ENCODE measurements at places on chromosomes 16 and 17. TPM values are rescaled to one million over a fixed set of nuclear protein-coding genes. Genes with fewer than 3 reads are reported as not detected.

GRCh38 chr17:63848834-63849689 lies 6.6 kb upstream of the SMARCD2 start:
- DNase-seq, result peak; percentile 95

DNA sequence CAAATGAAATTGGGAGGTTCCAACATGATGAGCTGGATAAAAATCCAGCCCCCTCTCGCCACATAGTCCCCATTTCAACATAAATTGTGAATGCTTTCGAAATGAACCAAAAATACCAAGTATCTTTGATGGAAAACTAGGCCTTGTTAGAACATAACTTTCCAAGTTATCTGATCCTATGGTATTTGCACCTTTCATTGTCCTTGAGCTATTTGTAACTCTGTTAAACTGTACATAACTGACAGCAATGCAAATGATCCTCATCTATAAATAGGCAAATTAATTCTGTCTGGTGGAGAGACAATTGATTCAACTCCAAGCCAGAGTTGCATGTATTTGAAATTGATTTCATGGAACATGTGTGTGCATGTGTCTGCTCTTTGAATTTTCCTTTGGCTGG lies 18.2 kb downstream of the CMTM4 start:
- no peak for DNase-seq

GRCh38 chr16:75114179-75114945 lies 2.2 kb downstream of the LDHD start:
- DNase-seq, result no peak

GRCh38 chr16:1493746-1494094 lies 560 bp downstream of the TELO2 start:
- DNase-seq, result no peak

DNA sequence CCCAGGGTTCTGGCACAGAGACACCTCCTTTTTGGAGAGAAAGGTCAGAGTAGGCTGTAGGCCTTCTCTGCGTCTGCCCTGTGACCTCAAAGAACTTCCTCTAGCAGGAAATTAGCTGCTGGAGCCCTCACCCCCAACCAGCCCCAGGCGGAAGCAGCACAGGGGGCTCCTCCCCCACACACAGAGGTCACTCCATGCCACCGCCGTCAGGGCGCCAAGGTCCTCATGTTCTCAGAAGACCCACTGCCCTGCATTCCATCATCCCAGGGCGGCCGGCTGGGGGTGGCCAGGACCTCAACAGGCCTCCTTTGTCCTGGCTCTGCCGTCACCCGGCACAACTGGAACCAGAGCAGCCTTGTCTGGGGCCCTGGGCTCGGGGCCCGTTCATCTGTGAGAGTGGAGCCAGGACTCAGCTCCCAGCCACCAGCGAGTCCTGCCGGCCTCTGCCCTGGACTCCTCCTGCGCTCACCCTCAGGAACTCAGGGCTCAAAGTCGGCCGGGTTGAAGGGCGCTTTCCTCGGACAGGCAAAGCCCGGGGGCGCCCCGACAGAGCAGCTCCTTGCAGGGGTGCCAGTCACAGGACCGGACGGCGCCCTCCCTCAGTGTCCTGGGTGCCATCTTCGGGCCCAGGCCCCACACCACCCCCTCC lies 1.2 kb downstream of the TMC6 start:
- DNase-seq, result peak; percentile 81

CACNG3 gene
- not detected for total RNA-seq

All from left cardiac atrium (tissue), 4 donors.